ENCODE measurements at places on chromosomes 7 and 10.

- no peak for DNase-seq
Observed at GRCh38 chr10:113127901-113128283, 177.8 kb downstream of the TCF7L2 start.

DNA sequence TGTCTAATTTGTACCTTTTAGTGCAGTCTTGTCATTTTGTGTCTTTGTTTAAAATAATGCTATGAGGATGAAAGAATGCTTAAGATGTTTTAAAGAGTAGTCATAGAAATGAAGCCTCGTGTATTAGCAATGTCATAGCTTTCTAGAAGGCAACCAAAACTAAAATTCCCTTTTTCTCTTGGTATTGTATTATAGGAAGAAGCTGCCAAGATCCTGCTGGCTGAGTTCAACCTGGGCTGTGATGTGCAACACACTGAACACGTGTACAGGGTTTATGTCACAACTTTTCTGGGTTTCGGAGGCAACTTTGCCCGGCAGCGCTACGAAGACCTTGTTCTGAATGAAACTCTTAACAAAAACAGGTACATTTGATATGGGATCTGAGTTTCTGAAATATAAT, 36.2 kb downstream of the COX15 start:
- no peak for DNase-seq

- no peak for DNase-seq
Observed at GRCh38 chr10:102421757-102422512, 1.3 kb downstream of the FBXL15 start.

- no peak for DNase-seq
Observed at GRCh38 chr7:71857338-71857737, 554.8 kb downstream of the CALN1 start.

- no peak for DNase-seq
Observed at GRCh38 chr7:135597181-135597925, 39.6 kb downstream of the NUP205 start.

DNA sequence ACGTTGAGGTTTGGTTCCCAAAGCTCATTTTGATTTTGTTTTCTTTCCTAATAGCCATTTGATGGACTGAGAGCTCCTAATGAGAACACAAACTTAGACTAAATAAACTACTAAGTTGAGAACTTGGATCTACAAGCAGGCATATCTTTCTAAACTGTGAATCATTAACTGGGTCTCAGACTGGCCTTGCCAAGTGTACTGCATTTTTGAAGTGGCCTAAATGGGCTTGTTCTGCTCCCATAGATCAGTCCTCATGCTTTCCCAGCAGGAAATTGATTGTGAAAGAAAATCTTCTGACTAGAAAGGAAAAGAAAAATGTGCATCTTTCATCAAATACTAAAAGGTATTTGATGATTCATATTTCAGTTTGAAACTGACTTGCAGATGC, 46.7 kb upstream of the RBM33 start:
- no peak for DNase-seq

DNA sequence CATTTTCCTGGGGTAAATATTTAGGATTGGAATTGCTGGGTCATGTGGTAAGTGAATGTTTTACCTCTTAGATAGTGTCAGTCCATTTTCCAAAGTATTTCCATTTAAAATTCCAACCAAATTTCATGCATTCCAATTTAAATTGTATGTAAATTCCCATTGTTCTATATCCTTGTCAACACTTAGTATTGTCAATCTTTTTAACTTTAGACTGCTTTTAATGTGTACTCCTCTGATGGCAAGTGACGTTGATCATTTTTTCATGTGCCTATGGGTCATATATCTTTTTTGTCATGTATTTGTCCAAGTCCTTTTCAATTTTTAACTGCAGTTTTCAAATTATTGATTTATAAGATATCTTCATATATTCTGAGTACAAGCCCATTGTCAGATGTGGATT, 80.8 kb upstream of the FAM20C start:
- DNase-seq, result no peak

GRCh38 chr10:117275121-117275520, 34.2 kb downstream of the SLC18A2 start:
- no peak for DNase-seq

GRCh38 chr10:128525444-128525843, 399.2 kb upstream of the MKI67 start:
- no peak for DNase-seq

DNA sequence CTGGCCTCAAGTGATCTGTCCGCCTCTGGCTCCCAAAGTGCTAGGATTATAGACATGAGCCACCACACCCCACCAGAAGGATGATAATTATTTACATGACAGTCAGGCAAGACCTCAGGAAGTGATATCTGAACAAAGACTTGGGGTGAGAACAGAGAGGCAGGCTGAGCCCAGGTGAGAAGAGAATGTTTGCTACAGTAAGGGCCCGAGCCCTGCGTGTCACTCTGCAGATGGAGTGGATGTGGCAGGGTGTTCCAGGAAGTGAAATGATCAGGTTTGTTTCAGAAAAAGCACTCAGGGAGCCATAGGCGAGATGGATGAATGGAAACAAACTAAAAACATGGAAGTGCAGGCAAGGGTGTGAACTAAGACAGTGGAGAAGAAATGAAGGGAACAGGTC, 22.2 kb downstream of the SFMBT2 start:
- no peak for DNase-seq

- peak; percentile 89 for DNase-seq
Observed at GRCh38 chr10:86710987-86711512, 42.7 kb downstream of the LDB3 start.

- no peak for DNase-seq
Observed at GRCh38 chr10:74977913-74978847, 133.3 kb upstream of the SAMD8 start.

DNA sequence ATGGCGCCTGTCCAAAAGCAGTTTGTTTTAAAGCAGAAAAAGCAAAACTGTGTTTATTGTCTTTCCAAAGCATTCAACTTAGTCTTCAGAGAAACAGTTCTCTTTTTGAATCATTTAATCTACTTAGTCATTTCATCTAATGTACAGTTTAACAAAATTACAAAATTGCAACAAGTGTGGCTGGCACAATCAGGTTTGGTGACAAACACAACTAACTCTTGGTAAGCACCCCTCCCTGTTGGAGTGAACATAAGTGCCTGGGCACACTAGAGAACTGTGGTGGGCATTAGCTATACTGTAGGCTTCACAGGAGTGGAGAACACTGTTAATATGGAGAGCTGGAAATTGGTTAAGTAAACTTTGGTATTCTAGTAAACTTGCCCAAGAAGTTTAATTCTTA, 6.9 kb downstream of the CREM start:
- no peak for DNase-seq

Data from D721Med (cell line).